ENCODE measurements at places on chromosomes 4 and X.

- H3K36me3 ChIP-seq: no peaks in the 10 kb centered on the region
- H3K27me3 ChIP-seq: no peaks in the 10 kb centered on the region
Observed at GRCh38 chr4:16783119-16783518, 115.3 kb downstream of the LDB2 start.

DNA sequence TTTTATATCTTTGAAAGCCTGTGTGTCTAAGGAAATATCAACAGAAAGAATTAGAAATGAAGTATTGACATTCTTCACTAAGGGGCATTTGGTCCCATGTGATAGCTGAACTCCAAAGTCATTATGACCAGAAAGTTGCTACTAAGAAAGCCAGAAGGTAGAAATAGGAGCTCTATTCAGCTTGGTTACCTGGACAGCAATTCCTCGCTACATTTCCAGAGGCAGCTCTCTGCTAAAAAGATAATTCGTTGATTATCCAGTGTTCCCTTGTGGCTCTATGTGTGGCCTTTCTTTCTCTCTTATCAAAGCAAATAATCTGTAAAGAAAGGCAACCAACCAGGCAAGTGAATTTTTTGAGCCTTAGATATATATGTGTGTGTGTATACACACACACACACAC lies 341.3 kb downstream of the ADGRL3 start:
- no peaks in the 10 kb centered on the region for H3K27me3 ChIP-seq
- no peaks in the 10 kb centered on the region for H3K4me1 ChIP-seq
- H3K4me3 ChIP-seq: no peak overlapping the region
- H3K36me3 ChIP-seq: no peaks in the 10 kb centered on the region

DNA sequence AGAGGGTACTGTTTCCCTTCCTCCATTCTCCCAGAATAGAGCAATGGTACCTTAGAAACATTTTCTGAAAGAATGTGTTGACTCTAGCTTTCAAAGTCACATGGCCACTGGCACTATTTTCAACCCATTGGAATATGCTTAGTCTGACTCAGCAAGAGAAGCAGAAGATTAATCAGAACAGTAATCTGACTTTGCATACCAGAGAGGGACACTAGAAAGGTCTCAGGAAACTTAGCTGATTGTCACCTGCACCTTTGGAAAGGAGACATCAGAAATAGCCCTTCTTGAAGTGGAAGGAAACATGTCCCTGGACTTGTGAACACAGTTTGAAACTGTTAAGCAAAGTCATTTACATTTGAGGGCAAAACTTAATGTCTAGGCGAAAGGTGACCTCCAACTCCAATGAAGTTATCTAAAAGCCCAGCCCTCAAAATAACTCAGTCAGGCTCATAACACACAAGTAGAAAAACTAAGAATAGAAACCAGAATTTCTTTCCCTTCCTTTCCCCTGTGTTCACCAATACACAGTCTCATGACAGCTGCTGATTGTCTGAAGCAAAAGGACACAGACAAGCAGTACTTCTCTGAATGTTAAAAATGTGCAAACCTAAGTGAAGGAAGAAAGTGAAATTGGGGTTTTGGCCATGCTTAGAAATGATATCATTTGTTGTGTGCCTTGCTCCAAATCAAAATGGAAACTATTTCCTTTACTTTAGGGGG lies 270.8 kb downstream of the GRIA3 start:
- peak overlapping the region; percentile 43 for H3K27ac ChIP-seq
- no peaks in the 10 kb centered on the region for H3K27me3 ChIP-seq
- peak; percentile 62 for DNase-seq
- H3K4me3 ChIP-seq: no peak overlapping the region

DNA sequence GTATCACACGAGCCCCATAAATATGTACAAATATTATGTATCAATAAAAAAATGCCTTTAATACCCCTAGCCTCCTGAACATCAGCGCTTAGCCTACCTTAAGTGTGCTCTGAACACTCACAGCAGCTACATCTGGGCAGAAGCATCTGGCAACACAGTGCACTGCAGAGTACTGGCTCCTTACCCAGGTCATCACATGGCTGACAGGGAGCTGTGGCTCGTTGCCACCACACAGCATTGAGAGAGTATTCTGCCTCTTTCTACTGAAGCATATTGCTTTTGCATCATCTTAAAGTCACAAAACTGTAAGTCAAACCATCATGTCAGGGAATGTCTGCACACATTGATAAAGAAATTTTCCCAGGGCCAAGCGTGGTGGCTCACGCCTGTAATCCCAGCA lies 55.2 kb downstream of the TRIML1 start:
- no peaks in the 10 kb centered on the region for H3K4me1 ChIP-seq
- H3K4me3 ChIP-seq: no peak overlapping the region
- no peaks in the 10 kb centered on the region for H3K27me3 ChIP-seq

DNA sequence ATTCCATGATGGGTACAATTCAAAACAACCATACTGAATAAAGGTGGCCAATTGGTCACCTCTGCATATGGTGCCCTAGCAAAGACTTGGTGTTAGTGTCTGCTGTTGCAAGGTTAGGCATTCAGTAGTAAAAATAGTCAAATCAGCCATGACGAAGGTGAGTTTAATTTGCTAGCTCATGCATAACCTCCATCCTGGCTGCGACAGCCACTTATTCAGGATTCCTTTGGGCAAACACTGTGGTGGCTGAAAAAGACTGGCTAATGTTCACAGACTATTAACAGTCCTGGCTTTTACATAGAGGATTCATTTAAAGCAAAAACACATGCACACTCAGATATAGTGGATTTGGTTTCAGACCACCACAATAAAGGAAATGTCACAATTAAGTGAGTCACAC lies 34.8 kb upstream of the MAP9 start:
- no peak for DNase-seq
- no peak overlapping the region for H3K4me3 ChIP-seq
- no peak overlapping the region for H3K27ac ChIP-seq
- H3K4me1 ChIP-seq: peaks cover 7% of the 10 kb centered on the region
- H3K27me3 ChIP-seq: no peaks in the 10 kb centered on the region
- no peaks in the 10 kb centered on the region for H3K36me3 ChIP-seq

GRCh38 chrX:54808109-54808604 lies 612 bp downstream of the MAGED2 start:
- no peaks in the 10 kb centered on the region for H3K4me1 ChIP-seq
- H3K27ac ChIP-seq: peak overlapping the region; percentile 23

DNA sequence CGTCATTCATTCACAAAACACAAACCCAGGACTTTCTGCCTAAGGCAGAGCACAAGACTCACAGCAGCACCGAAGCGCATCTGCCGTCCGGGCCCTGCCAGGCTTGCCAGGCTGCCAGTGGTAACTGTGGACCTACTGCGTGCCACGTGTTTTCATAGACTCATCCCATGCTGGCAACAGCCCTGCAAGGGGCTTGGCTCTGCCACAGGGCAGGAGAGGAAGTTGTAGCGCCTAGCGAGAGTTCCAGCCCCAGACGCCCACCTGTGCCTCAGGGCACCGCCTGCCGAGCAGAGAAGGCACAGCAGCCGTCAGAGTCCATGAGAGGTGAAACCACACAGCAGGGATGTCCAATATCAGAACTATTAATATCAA lies 18.9 kb upstream of the MRFAP1 start:
- no peak overlapping the region for H3K4me3 ChIP-seq
- DNase-seq: no peak
- H3K27me3 ChIP-seq: no peaks in the 10 kb centered on the region
- H3K27ac ChIP-seq: no peak overlapping the region
- no peaks in the 10 kb centered on the region for H3K36me3 ChIP-seq
- no peaks in the 10 kb centered on the region for H3K4me1 ChIP-seq

- peaks cover 4% of the 10 kb centered on the region for H3K27me3 ChIP-seq
- H3K4me3 ChIP-seq: no peak overlapping the region
- H3K27ac ChIP-seq: no peak overlapping the region
- H3K4me1 ChIP-seq: peaks cover 12% of the 10 kb centered on the region
Observed at GRCh38 chr4:154616731-154617130, 4.3 kb upstream of the FGG start.

DNA sequence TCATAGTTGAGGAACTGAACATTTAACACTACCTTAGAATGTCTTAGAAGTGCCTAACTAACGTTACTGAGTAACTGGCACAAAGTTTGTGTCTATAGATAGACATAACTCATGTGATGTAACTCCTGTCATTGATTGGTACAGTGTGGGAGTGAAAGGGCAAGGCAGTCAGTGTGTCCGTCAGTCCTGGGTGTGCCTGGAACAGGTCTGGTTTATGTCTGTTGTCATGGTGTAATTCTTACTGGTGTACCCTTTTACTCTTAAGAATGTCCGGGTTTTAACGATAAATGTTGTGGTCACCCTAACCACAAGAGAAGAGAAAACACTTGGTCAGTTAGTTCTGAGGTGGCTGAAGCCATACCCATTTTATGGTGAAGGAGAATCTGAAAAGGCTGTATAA lies 93.1 kb upstream of the ESX1 start:
- no peaks in the 10 kb centered on the region for H3K27me3 ChIP-seq
- no peak overlapping the region for H3K4me3 ChIP-seq
- DNase-seq: no peak
- no peaks in the 10 kb centered on the region for H3K4me1 ChIP-seq

DNA sequence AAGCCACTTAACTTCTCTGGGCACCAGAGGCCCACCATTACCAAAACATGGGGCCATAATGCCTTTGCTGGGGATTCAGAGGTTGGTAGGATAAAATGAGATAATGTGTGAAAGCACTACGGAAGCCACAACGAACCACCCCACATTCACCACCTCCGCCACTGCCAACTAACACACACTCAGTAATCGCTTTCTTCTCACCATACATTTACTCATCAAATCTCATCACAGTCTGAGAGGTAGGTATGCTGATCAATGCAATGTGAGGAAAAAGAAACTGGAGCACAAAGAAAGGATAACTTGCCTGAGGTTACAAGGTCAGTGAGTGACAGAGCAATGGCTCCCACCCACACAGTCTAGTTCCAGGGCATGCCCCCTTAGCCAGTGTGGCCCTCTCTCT lies 257.3 kb downstream of the NR3C2 start:
- DNase-seq: no peak
- no peak overlapping the region for H3K27ac ChIP-seq
- H3K4me3 ChIP-seq: no peak overlapping the region
- H3K27me3 ChIP-seq: no peaks in the 10 kb centered on the region

DNA sequence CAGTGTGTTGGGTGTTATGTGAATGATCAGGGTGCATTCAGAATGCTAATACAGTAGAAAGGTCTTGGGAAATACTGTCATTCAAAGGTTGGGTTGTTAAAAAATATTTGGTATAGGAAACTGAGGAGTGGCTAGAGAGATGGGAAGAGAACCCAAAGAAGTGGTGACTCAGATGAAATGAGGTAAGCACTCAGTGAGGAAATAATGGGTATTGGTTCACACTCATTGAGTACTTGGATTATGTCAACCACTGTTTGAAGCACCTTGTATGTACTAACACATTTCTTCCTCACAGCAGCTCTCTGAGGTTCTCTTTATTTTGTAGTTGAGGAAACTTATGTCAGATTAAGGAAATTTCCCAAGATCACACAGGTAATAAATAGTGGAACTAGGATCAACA lies 40.8 kb upstream of the NUDT6 start:
- no peaks in the 10 kb centered on the region for H3K36me3 ChIP-seq
- no peak overlapping the region for H3K27ac ChIP-seq
- H3K27me3 ChIP-seq: no peaks in the 10 kb centered on the region
- no peak for DNase-seq
- no peaks in the 10 kb centered on the region for H3K4me1 ChIP-seq

- H3K4me3 ChIP-seq: peak overlapping the region; percentile 89
- H3K27me3 ChIP-seq: no peaks in the 10 kb centered on the region
Observed at GRCh38 chr4:16226816-16227461, 668 bp upstream of the TAPT1 start.

All from MM.1S (cell line).